ENCODE measurements at places on chromosomes 7 and 10.

GRCh38 chr7:133678137-133678814 is 425.4 kb downstream of the EXOC4 start:
- no peak for DNase-seq

DNA sequence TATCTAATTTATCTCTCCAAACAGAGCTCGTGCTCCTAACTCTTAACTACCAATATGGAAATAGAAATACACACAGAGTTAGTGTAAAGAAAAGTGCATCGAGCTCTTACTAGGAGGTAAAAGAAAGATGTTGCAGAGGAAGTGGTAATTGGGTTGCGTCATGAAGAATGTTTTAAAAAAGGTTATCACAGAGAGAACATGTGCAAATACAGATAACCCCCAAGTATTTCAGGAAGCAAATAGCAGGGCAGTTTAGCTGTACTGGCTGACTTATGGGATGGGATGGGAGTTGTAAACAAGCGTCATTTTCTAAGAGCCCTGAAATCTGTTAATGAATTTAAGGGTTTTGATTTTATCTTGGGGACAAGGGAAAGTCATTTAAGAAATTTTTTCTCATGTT is 153.9 kb downstream of the AGMO start:
- no peak for DNase-seq

DNA sequence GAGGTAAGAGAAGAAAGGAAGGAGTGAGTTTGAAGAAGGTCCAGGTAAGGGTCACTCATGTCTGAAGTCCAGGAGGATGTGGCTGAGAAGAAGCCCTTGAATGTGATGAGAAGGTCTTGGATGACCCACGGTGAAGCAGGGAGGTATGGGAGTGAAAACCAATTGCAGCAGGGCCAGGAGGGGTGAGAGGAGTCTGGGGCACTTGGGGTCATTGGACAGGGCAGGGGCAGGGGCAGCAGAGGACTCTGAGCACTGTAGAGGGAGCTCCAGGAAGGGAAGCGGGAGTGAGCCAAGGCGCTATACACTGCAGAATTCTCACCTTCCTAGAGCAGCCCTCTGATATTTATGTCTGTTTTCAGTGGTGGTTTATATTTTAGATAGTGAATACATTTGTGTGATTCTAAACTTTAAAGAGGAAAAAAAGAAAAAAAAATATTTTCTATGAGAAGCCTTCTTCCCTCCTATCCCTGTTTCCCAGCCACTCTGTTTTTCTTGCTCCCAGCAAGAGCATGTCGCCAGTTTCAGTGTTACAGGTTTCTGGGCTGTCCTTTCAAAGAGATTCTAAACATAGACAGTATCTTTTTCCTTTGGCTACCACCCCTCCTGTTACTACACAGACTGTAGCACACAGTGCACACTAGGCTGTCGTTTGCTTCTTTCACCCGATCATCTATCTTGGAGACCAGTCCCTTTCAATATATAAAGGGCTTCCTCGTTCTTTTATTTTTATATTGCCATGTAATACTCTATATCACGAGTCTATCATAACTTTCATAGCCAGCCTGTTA is 24.5 kb downstream of the BLVRA start:
- no peak for DNase-seq

- DNase-seq: no peak
Measured at GRCh38 chr7:24824896-24825295, 67.6 kb upstream of the GSDME start.

- no peak for DNase-seq
Measured at GRCh38 chr7:256981-257646, 32.9 kb upstream of the FOXL3 start.

DNA sequence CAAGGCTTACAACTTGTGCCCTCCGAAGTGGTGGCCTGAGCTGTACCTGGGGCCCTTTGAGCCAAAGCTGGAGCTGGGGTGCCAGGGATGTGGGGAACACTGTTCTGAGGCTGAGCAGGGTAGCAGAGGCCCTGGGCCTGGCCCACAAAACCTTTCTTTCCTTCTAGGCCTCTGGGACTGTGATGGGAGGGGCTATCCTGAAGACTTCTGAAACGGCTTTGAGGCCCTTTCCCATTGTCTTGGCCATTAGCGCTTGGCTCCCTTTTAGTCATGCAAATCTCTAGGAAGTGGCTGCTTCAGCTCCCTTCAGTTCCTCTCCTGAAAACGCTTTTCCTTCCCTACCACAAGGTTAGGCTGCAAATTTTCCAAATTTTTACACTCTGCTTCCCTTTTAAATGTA is 16.8 kb upstream of the CRYGN start:
- DNase-seq: no peak

DNA sequence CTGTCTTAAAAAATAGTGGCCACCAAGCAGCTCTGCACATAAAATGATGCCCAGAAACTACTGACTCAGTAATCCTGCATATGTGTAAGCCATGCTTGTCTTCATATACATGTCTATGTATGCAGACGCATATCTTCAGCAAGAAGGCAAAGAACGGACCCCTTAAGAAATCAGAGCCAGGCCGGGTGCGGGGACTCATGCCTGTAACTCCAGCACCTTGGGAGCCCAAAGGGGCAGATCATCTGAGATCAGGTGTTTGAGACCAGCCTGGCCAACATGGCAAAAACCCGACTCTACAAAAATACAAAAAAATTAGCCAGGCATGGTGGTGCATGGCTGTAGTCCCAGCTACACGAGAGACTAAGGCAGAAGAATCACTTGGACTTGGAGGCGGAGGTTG is 295.0 kb downstream of the TCERG1L start:
- no peak for DNase-seq

- no peak for DNase-seq
Measured at GRCh38 chr10:93815304-93816096, 57.8 kb downstream of the LGI1 start.

DNA sequence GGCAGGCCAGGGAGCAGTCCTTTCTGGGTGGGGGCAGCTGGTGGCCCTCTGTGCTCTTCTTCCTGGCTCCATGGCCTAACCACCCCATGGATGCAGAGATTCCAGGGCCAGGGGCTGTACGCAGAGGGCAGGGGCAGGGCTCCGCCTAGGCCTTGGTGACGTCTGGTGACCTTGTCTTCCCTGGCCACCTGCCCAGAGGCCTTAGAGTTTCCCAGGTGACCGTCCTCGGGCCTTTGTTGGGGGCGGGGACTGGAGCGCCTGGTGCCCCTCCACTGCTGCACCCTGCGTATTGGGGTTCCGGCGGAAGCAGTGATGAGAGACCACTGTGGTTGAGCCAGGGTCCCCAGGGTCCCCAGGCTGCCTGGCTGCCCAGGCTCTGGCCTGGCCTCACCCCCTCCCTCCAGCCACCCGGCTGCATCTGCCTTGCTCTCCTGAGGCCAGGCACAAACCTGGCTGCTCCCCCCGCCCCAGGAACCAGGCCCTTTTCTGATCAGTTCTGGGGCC is 10.3 kb downstream of the PWWP2B start:
- DNase-seq: no peak

- DNase-seq: no peak
Measured at GRCh38 chr10:94225589-94225988, 137.2 kb downstream of the NOC3L start.

DNA sequence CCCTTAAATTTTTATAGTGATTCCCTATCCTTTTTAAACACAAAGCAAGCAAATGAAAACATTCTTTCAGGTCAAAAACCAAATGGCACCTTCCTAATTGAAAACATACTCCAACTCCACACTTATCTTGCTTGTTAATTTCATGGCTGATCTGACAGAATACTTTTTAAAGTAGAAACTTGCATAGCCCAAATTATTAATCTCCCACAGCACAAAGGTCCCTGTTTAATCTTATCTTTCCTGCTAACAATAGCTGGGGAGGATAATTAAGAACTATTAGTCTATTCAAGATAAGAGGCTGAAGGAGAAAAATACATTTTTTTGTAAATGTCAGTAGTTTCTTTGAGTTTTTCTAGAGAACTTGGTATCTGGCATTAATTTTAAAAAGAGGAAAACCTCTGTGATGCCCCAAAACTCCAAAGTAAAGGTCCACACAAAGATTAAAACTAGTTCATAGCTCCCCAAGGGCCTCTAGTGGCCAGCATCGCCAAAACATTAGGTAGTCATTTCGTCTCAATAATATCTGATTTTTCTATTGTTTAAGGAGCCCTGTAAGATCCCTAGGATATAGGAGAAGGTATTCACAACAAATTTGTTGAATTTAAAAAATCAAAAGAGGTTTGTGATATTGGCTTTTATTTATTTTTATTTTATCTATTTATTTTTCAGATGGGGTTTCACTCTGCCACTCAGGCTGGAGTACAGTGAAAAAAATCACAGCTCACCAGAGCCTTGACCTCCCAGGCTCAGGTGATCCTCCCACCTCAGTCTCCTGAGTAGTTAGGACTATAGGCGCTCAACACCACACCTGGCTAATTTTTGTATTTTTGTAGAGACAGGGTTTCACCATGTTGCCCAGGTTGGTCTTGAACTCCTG is 14.7 kb downstream of the CDNF start:
- DNase-seq: no peak

DNA sequence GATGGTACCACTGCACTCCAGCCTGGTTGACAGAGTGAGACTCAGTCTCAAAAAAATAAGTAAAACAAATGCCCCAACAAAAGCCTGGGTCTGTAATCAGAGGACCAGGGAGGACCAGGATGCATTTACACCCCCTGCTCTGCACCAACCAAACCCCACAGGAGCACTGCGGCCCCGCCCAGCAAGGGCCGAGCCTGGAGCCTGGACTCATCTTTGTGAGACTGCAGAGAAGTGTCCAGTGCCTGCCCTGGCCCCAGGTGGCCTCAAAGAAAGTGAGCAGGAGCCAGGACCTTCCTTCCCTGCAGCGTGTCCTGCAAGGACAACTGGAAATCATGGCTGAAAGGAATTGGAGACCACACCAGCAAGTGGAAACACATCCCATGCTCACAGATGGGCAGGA is 31.6 kb downstream of the KNDC1 start:
- no peak for DNase-seq

DNA sequence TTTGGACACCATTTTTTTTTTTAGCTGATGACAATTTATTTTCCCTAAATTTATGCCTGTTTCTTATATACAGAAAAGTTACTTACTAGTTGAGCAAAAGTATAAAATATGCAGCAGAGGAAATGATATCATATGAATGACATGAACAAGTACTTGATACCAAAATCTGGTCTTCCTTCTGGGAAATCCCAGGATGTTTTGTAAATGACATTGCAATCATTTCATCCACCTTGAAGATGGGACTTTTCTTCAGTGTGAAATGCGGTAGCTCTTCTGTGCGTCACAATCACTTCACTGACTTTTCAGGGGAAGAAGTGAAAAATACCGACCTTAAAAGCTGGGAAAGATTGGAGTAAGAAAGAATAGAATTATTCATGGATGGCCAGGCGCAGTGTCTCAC is 23.8 kb downstream of the C1QL3 start:
- no peak for DNase-seq

DNA sequence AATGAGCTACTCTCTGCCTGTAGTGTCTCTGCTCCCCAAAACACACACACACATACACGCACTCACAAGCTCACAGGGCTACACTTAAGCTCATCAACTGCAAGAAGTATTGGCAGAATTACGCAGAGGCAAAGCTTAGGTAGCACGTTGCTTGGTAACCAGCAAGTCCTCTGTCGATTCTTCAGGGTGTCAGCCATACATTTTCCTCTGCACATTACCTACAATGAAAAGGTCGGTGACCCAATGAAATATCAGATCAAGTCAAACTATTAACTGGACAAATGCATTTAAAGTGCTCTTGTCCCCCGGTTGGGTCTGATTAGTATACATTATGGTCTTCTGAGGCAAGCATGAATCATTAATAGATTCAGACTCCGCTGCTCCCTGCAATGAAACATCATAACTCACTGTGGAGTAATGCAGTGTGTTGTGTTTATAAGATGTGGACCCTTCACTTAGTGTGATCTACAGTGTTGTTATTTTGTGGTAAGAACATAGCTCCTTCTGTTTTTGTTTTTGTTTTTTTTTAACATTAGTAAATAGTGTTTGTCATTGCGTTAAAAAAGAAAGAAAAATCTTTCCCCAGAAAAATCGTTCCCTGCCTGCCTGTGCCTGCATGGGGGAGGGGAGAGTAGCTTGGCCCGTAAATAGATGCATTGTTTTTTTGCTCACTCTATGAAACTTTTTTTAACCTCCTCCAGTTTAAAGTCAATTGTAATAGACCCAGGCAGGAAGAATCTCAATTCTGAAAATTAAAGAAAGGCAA is 325.5 kb downstream of the SFMBT2 start:
- DNase-seq: no peak

- DNase-seq: no peak
Measured at GRCh38 chr7:12493407-12493806, 77.1 kb upstream of the SCIN start.

GRCh38 chr10:111993872-111994426 is 189.6 kb downstream of the GPAM start:
- no peak for DNase-seq

DNA sequence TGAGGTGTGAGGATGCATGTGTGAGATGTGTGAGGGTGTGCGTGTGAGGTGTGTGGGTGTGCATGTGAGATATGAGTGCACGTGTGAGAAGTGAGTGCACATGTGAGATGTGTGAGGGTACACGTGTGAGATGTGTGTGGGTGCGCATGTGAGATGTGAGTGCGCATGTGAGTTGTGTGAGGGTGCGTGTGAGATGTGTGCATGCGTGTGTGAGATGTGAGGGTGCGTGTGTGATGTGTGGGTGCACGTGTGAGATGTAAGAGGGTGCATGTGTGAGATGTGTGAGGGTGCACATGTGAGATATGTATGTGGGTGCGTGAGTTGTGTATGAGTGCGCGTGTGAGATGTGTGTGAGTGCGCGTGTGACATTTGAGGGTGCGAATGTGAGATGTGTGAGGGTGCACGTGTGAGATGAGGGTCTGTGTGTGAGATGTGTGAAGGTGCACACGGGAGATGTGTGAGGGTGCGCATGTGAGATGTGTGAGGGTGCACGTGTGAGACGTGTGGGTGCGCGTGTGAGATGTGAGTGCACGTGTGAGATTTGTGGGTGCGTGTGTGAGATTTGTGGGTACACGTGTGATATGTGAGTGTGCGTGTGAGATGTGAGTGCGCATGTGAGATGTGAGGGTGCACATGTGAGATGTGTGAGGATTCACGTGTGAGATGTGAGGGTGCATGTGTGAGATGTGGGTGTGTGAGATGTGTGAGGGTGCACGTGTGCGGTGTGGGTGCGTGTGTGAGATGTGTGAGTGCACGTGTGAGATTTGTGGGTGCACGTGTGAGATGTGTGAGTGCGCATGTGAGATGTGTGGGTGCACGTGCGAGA is 30.5 kb downstream of the PPIF start:
- DNase-seq: no peak

GRCh38 chr7:149081914-149082313 is 8.6 kb downstream of the ZNF786 start:
- no peak for DNase-seq
